ENCODE measurements at places on chromosomes 4 and X.

DNA sequence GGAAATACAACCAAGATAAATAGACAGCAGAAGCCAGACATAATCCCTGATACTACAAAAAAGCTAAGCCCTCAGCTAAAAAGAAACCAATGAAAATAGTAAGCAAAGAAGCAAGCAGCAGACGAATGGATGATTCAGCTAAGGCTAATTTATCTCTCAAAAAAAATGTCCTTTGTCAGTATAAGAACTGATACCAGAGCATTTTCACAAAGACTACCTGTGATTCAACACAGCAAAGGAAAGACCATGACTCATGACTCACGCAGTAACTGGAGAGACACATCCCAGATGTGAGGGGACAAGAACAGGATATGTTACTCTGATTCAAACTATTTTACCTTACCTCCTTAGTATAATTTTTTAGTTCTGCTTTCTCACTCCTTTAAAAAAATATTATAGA lies 22.7 kb upstream of the TMPRSS11F start:
- DNase-seq: no peak

DNA sequence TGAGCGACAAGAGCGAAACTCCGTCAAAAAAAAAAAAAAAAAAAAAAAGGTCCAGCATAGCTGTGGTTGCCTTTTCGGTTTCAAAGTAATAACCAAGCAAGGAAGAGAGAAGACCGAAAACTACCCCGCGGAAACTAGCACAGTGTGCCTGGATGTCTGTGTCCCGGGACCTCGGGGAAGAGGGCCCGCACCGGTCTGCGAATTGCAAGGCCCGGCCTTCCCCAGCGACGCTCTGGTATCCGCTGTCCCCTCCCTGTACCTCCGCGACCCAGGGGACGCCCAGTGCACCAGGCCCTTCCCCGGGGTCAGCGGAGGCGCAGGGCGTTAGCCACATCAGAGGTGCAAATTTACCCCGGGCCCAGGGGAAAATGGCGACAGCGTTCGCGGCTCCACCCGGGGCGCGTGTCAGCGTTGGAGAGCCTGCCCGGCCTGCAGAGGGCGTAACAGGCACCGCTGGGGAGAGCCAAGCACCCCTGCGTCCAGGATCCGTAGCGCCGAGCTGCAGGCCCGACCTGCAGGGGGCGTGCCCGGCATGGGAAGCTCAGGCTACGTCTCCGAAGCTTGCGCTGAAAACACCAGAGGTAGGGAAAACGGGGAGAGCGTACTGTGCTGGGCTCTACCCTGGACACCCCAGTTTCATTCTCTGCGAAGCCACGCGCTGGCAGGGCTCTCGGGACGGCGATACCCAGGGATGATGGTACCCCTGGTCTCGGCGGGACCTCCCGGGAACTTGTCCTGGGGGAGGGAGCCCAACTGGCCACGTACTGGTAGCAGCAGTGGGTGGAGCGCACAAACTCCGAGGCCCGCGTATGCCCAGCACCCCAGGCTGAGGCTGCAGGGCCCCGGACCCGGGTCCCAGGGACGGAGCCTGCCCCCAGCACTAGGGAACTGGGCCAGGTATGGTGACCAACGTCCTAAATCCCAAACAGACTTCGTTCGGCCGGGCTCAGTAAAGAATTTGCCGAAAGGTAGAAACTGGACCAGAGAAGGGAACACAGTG lies 16.2 kb downstream of the NKX6-1 start:
- DNase-seq: no peak

- DNase-seq: no peak
These were observed 121.7 kb upstream of the ETNPPL start for GRCh38 chr4:108884596-108884995.

DNA sequence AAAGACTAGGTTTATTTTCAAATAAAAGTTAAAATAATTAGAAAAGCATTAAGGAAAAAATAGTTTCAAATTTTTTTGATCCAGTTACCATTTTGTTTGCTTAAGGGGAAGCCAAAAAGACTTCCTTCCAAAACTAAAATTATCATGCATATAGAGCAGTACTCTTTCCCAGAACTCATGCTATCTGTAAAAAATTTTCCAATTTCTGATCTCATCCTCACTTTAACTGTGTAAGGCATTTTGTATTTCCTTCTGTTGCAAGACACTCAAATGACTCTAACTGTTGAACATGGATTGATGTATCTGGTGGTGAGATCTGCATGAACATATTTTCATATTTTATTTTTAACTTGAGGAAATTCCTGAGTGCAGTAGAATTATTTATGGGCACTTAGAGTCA lies 150.1 kb downstream of the ADAM29 start:
- no peak for DNase-seq

- DNase-seq: no peak
These were observed 8.1 kb downstream of the MORF4L2 start for GRCh38 chrX:103678199-103678993.

- DNase-seq: no peak
These were observed 52.7 kb downstream of the NPY1R start for GRCh38 chr4:163279713-163280112.

DNA sequence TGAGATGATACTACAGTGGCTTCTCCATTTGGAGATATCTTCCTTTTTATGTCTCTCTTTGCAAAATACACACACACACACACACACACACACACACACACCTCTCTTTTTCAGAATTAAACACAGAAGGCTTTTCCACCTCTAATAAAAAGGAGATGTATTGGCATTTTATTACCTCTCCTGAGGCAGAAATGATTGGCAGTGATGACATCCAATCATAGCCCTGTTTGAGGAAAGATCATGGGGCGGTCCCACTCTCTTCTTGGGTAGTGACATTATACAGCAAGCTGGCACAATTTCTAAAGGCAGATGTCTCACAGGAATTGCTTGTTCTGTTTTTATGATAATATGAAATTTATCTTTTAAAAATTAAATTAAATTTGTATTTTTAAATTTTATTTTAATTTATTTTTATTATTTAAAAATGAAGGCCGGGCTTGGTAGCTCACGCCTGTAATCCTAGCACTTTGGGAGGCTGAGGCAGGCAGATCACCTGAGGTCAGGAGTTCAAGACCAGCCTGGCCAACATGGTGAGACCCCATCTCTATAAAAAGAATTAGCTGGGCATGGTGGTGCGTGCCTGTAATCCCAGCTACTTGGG lies 15.6 kb downstream of the CHRNA9 start:
- DNase-seq: no peak

- no peak for DNase-seq
These were observed 142.7 kb downstream of the AMMECR1 start for GRCh38 chrX:110175146-110175545.

Measured in NCI-H1092 (cell line).